ENCODE measurements at places on chromosomes 3 and 15.

DNA sequence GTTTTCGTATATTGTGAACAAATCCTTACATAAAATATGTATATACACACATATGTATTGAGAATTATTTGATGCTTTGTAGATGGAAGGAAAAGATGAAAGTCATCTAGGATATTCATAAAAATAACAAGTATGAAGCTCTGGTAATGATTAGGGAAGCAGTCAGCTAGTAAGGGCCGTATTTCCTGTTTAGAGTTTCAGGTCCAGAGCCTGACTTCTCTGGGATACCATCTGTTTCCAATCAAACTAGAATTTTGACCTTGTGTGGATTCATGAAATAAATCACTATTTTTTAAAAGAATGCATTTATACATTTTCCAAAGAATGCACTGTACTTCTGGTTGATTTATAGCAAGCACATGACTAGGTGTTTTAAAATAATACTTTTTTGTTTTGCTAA lies 156.1 kb upstream of the CGNL1 start:
- no peak for DNase-seq

- DNase-seq, result no peak
These were observed 24.8 kb downstream of the IL16 start for GRCh38 chr15:81221449-81221848.

- no peak for DNase-seq
These were observed 240.6 kb upstream of the NAALADL2 start for GRCh38 chr3:174618368-174619080.

- no peak for DNase-seq
These were observed 910.2 kb downstream of the ROBO1 start for GRCh38 chr3:78857494-78858111.

DNA sequence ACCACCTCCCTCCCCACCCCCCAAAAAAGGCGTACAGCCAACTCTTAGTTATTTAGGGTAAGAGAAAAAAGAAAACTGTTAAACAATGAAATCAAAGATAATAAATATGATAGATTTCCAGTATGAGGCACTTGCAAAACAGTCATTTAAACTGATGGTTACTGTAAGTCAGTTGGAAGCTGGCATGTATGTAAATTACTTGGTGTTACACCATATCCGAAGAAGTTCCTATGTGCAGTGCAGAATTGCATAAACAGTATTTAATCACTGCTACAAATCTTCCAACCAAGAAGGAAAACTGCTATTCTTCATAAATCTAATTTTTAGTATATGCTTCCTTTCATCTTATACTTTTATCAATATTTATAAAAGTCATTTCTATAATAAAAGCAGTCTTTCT lies 62.0 kb downstream of the LEO1 start:
- no peak for DNase-seq
